T47D (cell line): ENCODE measurements at places on chromosomes 11 and 22.

DNA sequence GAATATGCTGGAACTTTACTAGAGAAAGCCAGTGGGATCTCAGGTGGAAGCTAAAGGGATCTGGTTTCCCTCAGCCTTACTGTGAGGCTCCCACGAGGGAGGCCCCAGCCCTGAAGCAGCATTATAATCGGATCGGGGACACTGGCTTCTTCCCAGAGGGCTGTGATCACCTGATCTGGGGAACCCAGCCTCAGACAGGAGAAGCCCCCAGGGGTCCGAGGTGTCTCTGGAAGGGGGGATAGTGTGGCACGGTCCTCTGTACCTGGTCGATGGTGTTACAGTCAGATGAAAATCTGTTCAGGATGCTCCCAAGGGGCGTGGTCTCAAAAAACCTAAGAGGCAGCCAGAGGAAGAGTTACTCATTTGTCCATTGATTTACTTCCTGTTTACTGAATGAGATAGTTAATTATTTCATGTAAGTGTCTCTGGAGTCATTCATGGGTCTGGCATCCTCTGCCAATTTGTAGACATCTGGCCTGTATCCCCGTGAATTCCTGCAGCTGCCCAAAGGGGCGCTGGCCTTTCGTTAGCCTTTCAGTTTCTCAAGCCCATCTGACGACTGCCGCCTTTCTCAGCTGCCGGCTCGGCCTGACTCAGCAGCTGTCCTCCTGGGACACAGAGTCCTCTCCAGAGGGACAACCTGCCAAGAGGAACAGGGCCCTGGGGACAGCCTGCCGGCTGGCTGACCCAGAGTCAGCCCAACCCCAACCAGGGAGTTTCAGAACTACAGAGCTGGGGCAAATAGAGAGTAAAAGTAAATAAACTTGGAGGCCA lies 17.0 kb upstream of the KCNJ11 start:
- peak; percentile 65 for DNase-seq

DNA sequence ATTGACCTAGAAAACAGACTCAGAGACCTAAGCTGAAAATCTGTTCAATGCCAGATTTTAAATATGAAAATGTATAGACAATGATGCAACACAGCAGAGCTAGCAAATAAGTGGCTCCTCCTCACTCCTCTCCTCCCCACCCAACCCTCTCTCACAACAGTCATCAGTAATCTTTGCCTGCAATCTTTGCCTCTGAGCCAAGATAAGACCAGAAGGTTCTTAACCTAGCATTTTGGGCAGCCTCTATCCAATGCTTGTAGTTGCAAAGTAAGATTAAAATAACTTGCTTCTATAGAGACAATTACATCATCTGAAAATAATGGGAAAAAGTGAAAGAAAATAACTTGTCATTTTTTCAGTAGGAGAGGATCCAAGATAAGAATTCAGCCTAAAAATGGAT lies 117.3 kb downstream of the PARVA start:
- no peak for DNase-seq

GRCh38 chr11:8220261-8221045 lies 43.2 kb downstream of the LMO1 start:
- peak; percentile 60 for DNase-seq

DNA sequence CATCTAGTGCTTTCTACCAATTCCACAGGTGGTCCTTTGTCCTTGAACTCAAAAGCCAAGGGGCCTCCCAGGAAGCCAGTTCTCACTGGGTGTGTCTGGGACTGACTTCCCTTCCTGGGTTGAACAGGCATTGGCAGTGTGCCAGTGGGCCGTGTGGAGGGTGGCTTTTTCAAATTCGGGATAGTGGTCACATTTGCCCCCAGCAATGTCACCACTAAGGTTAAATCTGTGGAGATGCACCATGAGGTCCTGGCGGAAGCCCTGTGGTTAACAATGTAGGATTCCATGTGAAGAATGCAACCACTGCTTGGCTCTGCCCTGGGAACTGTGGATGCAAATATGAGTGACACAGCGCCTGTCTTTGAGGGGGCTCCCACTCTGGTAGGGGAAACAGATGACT lies 53.2 kb upstream of the MTNR1B start:
- DNase-seq = no peak

- no peak for DNase-seq
Measured at GRCh38 chr11:100825626-100826025, 138.5 kb downstream of the ARHGAP42 start.

DNA sequence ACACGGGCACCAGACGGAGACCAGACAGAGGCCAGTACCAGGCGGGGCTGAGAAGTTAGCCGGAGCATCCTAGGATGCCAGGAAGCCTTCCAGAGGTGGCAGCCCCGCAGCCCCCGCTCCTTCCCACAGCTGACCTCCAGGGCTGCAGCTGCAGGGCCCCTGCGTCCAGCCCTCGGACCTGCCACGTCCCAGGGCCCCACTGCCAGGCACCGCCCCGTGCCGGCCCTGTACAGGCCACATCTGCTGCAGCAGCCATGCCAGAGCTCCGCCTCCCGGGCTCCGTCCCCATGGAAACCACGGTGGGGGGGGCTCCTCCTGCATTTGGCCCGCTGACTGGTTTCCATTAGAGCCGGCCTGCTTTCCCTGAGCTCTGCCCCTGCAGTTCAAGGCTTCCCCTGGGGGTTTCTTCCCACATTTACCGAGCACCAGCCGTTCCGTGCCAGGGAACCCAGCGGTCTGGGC lies 62.5 kb upstream of the PPARA start:
- DNase-seq = no peak

GRCh38 chr22:29772170-29772641 lies 5.0 kb downstream of the UQCR10 start:
- peak; percentile 72 for DNase-seq

DNA sequence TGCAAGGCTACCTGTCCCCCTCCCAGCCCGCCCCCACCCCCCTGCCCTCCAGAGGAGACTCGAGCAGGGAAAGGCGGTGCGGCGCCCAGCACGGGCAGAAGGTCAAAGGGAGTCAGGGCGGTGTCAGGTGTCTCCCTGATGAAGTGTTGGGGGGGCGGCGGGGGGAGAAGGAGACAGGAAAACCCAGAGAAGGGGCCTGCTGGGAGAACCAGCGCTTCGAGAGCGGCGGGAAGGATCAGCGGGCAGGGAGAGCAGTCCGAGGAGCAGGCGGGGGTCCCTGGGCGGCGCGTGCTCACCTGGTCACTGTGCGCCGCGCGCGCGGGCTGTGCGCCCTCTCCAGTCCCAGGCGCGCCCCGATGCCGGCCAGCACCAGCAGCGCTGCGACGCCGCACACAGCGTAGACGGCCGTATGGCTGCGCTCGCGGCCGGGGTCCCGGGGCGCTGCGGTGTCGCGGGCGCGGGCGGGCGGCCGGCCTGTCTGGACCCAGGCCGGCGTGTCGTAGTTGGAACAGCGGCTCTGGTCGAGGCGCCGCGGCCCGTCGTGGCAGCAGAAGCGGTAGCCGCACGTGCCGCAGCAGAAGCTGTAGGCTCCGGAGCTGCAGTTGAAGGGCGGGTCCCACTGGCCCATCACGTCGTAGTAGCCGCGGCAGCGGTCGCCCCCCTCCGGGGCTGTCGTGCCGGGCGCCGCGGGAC lies 886 bp downstream of the SHISA8 start:
- DNase-seq = no peak

- no peak for DNase-seq
Measured at GRCh38 chr22:50309601-50309991, 2.1 kb upstream of the PLXNB2 start.

DNA sequence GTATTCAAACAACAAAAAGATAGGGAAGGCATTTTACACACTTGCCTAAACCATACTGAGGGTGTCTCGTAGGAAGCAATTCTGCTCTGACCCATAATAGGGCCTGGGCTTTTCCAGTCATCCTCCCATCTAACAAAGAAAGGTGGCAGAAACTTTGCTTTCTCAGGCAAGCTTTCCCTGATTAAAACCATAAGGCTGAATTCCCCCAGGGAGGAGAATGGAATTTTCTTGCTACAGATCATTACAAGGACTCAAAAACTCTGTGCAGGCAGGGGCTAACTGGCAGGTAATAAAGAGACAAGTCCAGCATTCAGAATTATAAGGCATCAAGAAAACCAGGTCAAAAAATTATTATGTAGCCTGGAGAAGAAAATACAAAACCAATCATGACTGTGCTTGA lies 90.4 kb downstream of the RBFOX2 start:
- no peak for DNase-seq

DNA sequence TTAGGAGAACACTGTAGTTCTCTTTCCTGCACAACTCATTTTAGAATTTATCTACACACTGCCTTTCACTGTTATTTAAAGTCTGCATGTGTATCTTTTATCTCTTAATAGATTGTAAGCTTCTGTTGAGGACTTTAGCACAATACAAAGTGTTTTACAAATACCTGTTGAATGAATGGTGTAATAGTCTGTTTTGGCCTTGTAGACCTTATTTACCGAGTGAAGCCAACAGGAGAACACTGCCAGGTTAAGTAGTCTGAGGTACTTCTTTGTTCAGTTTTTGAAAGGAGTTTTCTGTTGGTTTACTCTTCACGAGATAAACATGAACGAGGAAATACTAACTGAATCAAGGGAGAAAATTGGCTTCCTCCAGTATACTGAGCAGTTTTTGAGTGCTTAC lies 31.0 kb downstream of the SIK2 start:
- peak; percentile 7 for DNase-seq

- no peak for DNase-seq
Measured at GRCh38 chr11:114610984-114611944, 15.7 kb upstream of the NXPE4 start.

DNA sequence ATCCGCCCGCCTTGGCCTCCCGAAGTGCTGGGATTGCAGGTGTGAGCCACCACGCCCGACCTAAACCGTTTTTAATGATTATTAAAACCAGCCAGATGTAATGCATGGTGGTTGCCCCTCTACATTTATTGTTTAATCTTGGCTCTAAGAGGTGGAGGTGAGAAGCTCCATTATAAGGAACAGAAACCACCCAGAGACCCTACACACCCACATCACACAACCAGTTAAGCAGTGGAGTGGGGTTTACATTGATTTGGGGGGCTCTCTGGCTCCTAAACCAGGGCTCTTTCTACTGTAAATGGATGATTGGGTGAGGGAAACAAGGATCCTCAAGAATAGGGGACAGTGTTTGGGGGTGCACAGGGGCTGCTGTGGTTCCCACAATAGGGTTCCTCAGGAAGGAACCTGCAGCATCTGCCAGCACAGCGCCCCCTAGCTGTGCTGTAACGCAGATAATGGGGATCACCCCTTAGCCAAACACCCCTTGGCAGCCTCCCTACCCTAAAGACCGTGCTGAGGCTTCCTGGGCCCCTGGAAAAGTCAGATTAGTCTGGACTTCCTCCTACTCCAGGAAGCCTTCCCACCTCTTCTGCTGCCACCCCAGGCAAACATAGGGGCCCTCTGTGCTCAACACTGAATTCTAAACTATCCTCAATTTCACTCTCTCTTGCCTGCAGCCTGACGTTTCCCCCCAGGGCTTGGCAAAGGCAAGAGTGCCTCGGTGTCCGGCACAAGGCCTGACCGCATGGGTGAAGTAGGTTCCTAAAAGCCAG lies 2.4 kb downstream of the MPST start:
- peak; percentile 30 for DNase-seq

- DNase-seq = peak; percentile 5
Measured at GRCh38 chr22:36252754-36253522, at the start of gene APOL1. Gene APOL1, plus strand, starts transcription at chr22:36253133. Its CDS starts 1,823 bp downstream, at chr22:36254956.

GRCh38 chr22:25572708-25573171 lies 8.3 kb downstream of the GRK3 start:
- DNase-seq = no peak

DNA sequence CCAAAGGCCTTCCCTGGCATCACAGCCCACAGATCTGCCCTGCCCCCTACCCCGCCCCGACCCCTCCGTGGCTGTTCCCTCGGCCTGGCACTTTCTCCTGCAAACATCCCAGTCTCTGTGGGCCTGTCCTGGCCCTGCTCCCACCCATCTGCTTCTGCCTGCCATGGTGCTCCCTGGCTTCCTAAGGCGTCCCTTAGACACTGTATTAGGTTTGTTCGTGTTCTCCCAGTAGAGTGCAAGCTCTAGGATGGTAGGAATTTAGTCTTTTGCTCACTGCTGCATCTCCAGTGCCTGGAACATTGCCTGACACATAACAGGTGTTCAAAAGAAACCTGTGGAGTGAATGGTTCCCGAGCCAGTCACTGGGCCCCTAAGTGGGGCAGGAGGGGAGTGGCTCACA lies 69.6 kb upstream of the PITPNB start:
- DNase-seq = no peak

DNA sequence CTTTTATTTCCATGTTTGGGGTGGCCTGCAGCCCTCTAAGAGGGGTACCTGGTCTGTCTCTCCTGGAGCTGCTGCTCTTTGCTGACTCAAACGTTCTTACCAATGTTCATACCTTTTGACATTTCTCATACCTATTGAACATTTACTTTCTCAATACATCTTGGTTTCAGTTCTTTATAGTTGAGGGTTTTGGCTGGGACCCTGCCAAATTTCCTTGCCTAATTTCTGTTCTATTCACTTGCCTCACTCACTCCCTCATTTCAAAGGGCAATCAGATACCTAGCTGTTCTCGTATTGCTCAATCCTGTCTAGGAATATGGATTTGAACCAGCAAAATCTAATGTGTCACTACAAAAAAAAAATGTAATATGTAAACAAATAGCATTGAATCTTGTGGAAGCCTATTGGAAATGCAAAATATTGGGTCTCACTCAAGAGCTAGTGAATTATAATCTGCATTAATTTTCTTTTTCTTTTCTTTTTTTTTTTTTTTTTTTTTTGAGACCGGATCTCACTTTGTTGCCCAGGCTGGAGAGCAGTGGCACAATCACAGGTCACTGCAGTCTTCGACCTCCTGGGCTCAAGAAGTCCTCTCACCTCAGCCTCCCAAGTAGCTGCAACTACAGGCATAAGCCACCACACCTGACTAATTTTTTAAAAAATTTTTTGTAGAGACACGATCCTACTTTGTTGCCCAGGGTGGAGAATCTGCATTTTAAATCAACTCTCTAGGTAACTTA lies 7.5 kb downstream of the OR6M1 start:
- no peak for DNase-seq

- DNase-seq = no peak
Measured at GRCh38 chr11:3853899-3854659, 1.4 kb upstream of the STIM1 start.

DNA sequence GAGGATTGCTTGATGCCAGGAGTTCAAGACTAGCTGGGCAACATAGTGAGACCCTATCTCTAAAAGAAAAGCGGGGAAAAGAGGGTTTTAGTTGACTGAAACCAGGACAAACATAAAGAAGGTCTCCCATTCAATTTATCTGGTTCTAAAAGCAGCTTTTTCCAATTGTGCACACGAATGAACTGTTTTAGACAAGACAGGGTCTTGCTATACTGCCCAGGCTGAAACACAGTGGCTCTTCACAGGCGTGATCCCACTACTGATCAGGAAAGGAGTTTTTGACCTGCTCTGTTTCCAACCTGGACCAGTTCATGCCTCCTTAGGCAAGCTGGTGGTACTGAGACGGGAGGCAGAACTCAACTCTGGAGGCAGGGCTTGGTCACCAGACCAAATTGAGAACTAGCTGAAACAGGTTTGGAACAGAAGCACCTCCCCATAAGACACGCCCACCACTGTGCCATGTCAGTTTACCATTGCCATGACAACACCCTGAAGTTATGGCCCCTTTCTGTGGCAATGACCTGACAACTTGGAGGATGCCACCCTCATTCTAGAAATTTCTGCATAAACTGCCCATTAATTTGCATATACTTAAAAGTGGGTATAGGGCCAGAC lies 2.8 kb upstream of the NUCB2 start:
- DNase-seq = no peak

- DNase-seq = no peak
Measured at GRCh38 chr22:36182857-36183256, 18.8 kb downstream of the APOL4 start.
